ENCODE measurements at places on chromosomes 2 and 18. TPM values are rescaled to one million over a fixed set of nuclear protein-coding genes. Genes with fewer than 3 reads are reported as not detected.

The STAMBP gene
- total RNA-seq: 46.0 TPM

The AQP12B gene
- total RNA-seq: not detected

The RGPD3 gene
- 0.10 TPM for total RNA-seq

The CPO gene
- not detected for total RNA-seq

The HK2 gene
- total RNA-seq: 62.8 TPM

The CD226 gene
- 2.4 TPM for total RNA-seq

Data from ureter (tissue), 1 donor.